Activated CD4-positive, alpha-beta T cell treated with anti-CD3 and anti-CD28 coated beads for 1 hour (primary cell): ENCODE measurements at places on chromosomes 16 and 17.

- no peak for DNase-seq
Measured at GRCh38 chr17:50064253-50065001, 8.5 kb downstream of the ITGA3 start.

DNA sequence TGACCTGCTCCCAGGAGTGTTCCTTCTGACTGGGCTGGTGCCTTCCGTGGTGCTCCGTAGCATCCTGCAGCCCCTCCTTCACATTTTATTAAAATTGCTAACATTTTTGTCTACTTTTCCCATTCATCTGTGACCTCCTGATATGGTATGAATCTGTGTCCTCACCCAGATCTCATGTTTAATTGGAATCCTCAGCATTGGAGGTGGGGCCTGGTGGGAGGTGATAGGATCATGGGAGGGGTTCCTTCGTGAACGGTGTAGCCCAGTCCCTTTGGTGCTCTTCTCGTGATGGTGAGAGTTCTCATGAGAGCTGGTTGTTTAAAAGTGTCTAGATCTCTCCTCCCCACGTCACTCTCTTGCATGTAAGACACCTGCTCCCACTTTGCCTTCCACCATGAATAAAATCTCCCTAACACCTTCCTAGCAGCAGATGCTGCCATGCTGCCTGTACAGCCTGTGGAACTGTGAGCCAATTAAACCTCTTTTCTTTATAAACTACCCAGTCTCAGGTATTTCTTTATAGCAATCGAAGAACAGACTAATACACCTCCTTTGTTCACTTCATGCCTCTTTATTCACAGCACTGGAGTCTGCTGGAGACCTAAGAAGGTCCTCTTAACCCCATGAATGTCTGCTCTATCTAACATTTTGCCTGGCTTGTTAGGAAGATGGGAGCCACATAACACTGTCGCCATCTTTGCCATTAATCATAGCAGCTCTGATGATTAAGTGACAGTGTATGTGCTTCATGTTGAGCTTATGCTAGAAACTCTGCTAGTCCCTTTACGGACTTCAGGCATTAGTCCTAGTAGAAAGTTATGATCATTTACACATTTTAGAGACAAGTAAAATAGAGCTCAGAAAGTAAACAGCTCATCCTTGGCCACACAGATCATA is 377.7 kb upstream of the MAF start:
- DNase-seq: no peak

DNA sequence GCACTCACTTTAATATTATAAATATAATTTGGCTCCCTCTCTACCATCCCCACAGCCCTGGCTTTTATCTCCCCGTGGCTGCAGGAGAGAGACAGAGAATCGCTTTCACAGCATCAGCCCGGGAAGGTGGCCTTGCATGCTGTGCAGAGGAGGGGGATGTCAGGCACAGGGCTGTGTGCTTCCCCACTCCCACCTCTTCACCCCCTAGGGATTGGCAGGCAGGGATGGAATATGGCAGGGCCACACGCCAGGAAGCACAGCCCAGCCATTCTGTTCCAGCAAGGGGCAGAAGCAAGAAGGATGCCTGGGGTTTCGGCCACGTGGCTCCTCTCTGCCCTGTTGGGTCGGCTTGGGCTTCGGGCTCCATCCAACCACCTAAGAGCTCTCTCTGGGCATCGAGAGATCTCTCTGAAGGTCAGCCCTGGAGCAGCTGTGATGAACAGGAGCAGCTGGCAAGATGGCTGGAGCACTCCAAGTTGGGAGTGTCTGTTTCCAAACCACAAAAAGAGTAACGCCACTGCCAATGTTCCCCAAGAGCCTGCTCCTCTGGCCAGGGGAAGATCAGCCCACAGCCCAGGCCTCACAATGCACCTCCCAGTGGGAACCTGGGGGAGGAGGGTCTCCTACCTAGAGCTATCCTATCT is 223.2 kb downstream of the C16orf78 start:
- DNase-seq: no peak

GRCh38 chr16:1689853-1690252 is 11.8 kb downstream of the JPT2 start:
- no peak for DNase-seq

GRCh38 chr17:55448681-55449080 is 27.0 kb upstream of the MMD start:
- no peak for DNase-seq

- DNase-seq: no peak
Measured at GRCh38 chr16:88511906-88512305, 58.3 kb upstream of the ZC3H18 start.

GRCh38 chr16:87212026-87212425 is 105.2 kb downstream of the C16orf95 start:
- no peak for DNase-seq

- no peak for DNase-seq
Measured at GRCh38 chr16:22078656-22079055, 13.7 kb upstream of the VWA3A start.

GRCh38 chr17:4987767-4988567 is 492 bp upstream of the CAMTA2 start:
- no peak for DNase-seq

GRCh38 chr16:13961099-13961811 is 41.3 kb downstream of the ERCC4 start:
- no peak for DNase-seq

DNA sequence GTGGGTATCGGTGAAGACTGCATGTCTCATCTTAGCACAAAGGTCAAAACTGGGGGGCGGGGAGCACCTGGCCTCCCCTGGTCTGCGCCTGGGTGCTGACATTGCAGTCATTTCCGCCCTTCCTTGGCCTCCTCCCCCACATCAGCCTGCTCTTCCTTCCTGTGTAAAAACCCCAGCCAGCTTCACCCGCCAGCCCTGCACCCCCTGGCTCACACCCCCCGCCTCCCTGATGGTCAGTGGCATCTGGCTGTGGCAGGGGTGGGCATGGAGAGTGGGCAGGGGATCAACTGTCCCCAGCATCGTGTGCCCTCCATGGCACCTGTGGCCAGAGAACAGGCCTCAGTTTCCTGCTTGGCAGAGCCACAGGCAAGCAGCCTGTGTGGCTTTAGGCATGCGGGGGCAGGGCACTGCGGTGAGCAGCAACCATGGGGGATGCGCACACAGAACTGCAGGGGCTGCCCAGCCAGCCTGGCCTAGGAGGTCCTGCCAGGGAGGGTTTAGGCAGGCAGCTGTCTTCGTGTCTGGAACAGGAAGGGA is 26.5 kb upstream of the LASP1NB start:
- peak; percentile 65 for DNase-seq

- DNase-seq: no peak
Measured at GRCh38 chr17:1438593-1439083, 17.4 kb downstream of the CRK start.

GRCh38 chr16:54647725-54648221 is 282.9 kb upstream of the IRX5 start:
- DNase-seq: no peak

- no peak for DNase-seq
Measured at GRCh38 chr17:77098884-77099545, 41.8 kb upstream of the SEC14L1 start.

- DNase-seq: no peak
Measured at GRCh38 chr17:16371742-16372141, 9.1 kb upstream of the UBB start.

DNA sequence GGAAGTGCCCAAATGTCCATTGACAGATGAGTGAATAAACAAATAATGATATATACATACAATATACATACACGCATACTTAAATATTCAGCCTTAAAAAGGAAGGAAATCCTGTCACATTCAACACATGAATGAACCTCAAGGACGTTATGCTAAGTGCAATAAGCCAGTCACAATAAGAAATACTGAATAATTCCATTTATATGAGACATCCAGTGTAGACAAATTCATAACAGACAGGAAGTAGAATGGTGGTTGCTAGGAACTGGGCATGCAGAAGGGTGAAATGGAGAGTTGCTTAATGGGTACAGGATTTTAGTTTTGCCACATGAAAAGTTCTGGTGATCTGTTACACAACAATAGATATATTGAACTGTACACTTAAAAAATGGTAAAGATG is 8.8 kb upstream of the ITGB4 start:
- no peak for DNase-seq

DNA sequence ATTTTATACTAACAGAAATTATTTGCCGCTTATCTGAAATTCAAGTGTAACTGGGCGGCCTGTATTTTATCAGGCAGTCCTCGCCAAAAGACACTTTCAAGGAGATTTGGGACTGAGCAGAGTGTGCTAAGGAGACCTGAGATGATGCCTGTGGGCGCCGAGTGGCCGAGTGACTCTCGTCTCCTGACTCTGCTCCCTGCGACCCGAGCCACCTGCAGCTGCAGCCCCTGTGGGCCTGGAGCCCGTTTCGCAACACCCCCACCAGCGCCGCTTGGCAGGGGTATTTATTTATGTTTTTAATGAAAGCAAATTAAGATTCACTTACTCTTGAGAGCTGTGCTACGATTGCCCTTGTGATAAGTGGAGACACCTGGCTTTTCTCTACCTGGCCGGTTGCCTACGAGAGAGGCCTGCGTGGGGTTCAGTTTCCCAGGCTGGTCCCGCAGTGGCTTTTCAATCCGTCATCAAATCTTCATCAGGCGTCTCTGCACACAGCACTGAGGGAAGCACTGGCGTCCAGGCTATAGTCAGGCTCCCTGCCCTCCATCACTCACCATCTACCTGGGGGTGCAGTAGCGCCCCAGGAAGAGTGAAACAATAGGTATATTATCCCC is 124.0 kb downstream of the SEC14L1 start:
- DNase-seq: no peak

- peak; percentile 44 for DNase-seq
Measured at GRCh38 chr17:2796164-2797125, at the start of gene RAP1GAP2. TSS of gene RAP1GAP2 (plus strand) at chr17:2796438. CDS start at chr17:2796528, 90 bp downstream.

- DNase-seq: no peak
Measured at GRCh38 chr17:42878123-42878880, 22.3 kb upstream of the G6PC1 start.

DNA sequence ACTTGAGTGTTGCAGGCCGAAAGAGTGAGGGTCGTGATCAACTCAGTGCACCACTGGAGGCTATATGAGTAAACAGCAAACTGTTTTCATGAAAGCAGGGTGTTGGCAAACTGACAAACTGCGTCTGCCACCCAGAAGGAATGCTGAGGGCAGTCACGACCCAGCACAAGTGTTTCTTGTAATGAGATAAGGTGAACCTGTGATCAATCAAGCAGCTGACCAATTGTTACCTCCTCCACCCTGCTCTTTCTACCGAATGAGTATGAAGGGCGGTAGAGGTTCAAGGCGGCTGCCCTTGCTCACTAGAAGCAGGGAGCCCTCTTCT is 5.5 kb upstream of the SRL start:
- DNase-seq: no peak

GRCh38 chr16:85220964-85221731 is 108.9 kb upstream of the CIBAR2 start:
- no peak for DNase-seq
